ENCODE measurements at places on chromosomes 11 and 22.

GRCh38 chr11:97742717-97743116 lies 1278.0 kb upstream of the CNTN5 start:
- no peak for DNase-seq

- no peak for DNase-seq
Observed at GRCh38 chr11:46422588-46422987, 31.0 kb upstream of the CHRM4 start.

DNA sequence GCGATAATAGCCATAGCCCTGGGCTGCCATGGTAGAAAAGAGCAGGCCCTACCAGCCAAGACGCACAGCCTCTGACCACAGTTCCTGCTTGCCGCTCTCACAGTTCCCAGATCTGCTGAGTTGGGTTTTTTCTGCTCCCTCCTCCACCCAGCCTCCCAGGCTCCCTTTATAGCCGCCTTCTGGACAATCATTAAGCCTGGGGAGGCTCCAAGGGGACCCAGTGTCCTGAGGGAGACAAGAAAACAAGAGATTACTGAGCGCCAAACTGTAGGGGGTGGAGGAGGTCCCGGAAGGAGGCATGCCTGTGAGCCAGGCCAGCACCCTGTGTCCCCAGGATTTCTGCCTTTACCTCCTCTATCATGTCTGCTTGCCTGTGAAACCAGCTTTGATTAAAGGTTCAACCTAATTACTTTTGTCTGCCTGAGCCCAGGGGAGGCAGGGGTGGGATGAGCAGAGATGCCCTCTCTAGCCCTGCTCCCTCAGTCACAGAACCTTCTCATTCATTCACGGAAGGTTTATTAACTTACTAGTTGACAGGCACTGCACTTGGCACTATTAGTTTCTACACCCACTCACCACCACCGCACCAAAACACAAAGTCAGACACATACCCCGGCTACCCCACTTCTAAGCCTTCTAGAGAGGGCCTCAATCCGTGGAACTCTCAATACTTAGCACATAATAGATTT lies 1.2 kb downstream of the SLC37A4 start:
- DNase-seq = no peak

- no peak for DNase-seq
Observed at GRCh38 chr11:78061088-78061920, 2.4 kb upstream of the THRSP start.

GRCh38 chr22:22460060-22460459 lies 48.5 kb downstream of the ZNF280B start:
- no peak for DNase-seq

DNA sequence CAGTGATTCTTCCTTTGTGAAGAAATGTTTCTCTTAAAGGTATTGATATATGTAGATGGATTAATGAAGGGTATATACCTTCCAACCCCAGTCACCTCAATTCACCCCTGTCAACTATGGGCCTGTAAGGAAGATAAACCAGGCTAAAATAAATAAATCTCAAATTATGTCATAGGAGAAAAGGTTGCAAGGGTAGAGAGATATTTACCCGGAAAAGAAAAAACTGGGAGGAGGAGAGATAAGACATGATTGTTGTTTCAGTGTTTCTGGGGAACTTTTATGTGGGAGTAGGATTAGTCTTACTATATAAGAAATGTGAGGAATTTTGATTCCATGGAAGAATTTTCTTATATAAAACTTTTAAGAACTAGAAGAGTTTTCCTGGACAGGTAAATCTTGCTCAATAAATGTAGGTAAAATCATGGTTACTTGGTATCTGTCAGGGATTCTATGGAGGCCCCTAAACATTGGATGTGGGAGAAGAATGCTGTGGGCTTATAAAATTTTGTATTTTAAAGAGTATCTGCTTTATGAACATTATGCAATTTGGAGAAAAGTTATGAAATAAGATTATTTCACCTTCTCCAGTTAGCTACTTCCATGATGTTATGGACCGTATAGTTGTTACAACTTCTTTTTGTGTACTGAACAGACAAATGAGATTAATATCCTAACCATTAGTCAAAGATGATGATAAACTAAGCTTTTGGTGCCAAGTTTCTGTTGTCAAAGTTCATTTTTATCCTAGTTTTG lies 6.4 kb downstream of the YAP1 start:
- DNase-seq = no peak

DNA sequence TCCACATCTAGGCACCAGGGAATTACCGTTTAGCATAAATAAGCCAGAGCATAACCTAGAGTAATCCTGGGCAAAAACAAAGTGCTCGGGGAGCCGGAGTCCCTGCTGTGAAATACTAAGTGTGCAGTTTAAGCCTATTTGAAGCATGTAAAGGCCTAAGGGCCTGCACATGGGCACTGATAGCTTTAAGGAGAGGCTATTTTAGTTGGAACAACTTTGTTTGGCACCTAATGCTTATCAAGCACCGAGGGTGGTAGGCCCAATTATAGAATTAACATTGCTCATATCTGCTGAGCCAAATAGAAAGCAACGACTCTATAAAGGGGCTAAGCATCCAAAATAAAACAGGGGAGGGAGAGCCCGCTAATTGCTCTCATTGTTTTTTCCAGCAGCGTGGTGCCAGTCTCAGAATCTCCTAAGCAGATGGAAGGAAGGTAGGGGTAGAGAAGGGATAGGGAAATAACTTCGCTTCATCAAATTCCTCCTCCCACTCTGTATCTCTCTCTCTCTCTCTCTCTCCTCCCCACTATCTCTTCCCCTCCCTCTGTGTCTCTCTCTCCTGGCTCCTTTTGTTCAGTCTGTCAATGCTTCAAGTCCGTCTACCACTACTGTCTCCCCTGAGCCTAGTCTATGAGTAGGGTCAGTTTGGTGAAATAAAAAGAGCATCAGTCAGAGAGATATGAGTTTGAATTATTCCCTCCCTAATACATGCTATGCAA lies 292.8 kb downstream of the NXPE2 start:
- no peak for DNase-seq

GRCh38 chr11:61962213-61963015 lies 5.0 kb downstream of the FTH1 start:
- DNase-seq = no peak

- no peak for DNase-seq
Observed at GRCh38 chr11:2975594-2975993, 16.5 kb downstream of the NAP1L4 start.

DNA sequence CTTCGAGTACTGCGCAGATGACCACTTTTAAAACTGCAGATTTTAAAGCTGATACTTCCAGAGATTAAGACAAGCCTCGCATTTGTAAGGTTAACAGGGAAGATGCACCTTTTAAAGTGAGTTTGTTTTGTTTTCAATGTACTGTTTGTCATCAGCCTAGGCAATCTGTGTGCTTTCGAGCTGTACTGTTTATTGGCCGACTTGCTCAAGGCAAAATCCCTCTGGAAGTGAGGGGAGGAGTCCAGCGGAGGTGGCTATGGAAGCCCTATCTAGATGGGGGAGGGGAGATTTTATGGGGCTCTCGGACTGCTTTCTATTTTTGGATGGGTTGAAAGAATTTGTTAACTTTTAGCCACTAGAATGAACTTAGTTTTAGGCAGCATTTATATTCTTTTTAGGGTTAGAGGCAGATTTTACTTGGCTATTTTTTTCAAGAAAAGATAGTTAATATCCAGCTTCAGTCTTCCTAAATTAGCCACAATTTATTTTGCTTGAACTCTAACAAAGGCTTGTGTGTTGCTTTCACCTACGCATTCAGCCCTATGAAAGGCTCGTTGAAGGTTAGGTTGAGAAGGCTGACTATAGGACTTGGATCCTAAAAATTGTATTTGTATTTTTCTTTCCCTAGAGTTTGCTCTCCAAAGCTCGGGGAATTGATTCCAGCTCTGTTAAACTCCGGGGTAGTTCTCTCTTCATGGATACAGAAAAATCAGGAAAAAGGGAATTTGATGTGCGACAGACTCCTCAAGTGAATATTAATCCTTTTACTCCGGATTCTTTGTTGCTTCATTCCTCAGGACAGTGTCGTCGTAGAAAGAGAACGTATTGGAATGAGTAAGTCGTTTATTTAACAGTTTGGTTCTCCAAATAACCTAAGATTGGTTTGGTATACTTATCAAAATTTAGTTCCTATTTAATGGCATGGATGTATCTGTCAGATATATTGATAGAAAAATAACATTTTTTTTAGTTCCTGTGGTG lies 2.1 kb downstream of the WEE1 start:
- peak; percentile 10 for DNase-seq

GRCh38 chr11:130909650-130910049 lies 6.6 kb downstream of the SNX19 start:
- no peak for DNase-seq

GRCh38 chr11:44630511-44631210 lies 65.2 kb downstream of the CD82 start:
- no peak for DNase-seq

DNA sequence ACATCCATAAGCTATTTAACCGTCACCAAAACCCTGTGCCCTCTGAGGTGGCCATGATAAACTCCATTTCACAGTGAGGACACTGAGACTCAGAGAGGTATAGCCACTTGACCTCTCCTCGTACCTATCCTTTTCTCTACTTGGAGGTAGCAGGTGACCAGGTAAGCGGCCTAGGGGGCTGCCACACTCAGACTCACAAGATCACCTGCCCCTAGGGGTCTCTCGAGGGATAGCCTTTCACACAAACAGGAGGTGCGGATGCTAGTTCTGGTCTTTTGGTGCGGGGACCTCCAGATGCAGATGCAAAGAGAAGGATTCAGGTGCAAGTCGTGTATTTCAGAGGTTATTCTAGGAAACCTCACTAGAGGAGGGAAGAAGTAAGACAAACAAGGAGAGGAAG lies 14.6 kb downstream of the MS4A18 start:
- DNase-seq = no peak

DNA sequence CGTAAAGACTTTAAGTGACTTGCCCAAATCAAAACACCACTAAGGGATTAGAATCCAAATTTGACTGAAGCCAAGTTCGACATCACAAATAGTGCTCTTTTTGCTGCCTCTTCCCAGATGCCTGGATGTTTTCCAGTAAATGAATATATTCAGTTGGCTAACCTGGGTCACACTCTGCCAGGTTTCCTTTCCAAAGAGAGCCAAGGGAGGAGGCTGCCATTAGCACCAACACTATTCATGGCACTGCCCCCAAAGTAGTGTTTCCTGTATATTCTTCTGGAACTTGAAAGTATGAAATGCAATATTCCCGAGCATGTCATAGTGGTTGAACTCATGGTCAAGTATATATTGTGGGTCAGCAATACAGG lies 219.3 kb upstream of the UBASH3B start:
- DNase-seq = no peak

Measured in GM19239 (cell line).